ENCODE measurements at places on chromosomes 5 and 9.

- DNase-seq: no peak
Observed at GRCh38 chr9:127187231-127187956, 65.0 kb upstream of the ANGPTL2 start.

DNA sequence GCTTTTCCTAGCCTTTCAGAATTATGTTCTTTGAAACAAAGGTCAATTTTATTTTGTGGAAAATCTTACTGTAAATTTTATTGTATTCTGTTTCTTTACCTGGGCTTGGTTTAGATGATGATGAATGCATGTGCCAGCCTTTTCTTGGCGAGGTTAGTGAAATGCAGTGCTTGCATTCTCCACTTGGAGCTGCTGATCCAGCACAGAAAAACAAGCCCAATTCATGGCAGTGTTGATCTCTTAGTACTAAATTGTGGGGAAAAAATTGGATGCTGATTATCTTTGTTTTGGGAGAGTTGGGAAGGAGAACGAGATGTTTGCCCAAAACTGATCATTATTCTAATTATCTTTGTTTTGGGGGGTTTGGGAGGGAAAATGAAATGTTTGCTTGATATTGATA is 3.7 kb downstream of the HABP4 start:
- DNase-seq: no peak

- DNase-seq: no peak
Observed at GRCh38 chr5:136076881-136077445, 48.2 kb downstream of the TGFBI start.

GRCh38 chr9:81871695-81872094 is 56.5 kb upstream of the SPATA31D4 start:
- DNase-seq: no peak

GRCh38 chr5:169411786-169412430 is 111.0 kb upstream of the SLIT3 start:
- no peak for DNase-seq

DNA sequence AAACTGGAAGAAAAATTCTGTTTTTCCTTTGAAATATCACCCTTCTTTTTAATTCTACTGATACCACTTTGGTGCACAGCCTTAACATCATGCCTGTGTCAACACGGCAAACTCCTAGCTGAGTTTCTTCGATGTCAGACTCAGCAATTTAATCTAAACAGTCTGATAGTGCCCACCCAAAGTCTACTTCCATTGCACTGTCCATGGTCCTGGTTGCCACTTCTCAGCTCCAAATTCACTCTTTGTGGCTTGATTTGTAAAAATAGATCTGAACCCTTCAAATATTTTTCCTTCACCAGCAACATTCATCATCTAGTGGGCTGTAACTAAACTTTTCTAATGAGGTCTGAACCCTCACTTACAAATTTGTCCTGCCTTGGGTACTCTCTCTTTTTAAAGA is 107.8 kb downstream of the NUDT12 start:
- DNase-seq: no peak

DNA sequence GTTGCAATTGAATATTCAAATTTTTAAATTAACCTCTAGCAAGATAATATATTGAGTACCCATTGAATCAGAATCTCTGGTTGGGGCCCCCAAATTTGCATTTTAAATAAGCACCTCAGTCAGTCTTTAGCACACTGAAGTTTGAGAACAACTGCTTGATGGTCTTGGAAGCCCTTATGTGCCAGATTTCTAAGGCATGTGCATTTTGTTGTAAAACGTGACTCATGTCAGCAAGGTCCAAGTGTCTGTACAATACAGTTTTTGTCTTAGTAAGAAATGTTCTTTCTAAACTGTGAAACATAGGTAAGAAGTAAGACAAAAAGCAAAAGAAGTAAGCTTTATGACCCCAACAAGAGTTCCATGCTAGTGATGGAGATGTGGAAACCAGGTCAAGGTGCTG is 59.1 kb upstream of the PHF2 start:
- DNase-seq: no peak

GRCh38 chr5:17346811-17347210 is 129.4 kb downstream of the BASP1 start:
- DNase-seq: no peak

- no peak for DNase-seq
Observed at GRCh38 chr5:80975065-80975464, 14.9 kb downstream of the RASGRF2 start.

- DNase-seq: no peak
Observed at GRCh38 chr5:39755986-39756385, 331.2 kb upstream of the DAB2 start.

GRCh38 chr9:26579056-26579455 is 313.5 kb downstream of the CAAP1 start:
- DNase-seq: no peak

DNA sequence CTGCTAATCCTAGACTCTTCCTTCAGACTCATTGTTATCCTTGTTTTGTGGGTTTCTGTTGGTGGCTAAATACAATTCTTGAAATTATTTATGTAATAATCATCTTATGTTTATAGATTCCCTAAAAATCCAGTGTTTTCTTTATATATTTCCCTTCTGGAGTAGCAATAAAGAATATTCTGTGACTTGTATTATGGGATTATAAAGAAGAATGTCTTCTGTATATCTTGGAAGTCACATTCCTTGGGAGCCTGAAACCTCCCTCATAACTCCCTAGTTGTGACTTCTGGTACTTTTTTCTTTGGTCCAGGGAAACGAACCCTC is 356.1 kb downstream of the TMEM167A start:
- no peak for DNase-seq

DNA sequence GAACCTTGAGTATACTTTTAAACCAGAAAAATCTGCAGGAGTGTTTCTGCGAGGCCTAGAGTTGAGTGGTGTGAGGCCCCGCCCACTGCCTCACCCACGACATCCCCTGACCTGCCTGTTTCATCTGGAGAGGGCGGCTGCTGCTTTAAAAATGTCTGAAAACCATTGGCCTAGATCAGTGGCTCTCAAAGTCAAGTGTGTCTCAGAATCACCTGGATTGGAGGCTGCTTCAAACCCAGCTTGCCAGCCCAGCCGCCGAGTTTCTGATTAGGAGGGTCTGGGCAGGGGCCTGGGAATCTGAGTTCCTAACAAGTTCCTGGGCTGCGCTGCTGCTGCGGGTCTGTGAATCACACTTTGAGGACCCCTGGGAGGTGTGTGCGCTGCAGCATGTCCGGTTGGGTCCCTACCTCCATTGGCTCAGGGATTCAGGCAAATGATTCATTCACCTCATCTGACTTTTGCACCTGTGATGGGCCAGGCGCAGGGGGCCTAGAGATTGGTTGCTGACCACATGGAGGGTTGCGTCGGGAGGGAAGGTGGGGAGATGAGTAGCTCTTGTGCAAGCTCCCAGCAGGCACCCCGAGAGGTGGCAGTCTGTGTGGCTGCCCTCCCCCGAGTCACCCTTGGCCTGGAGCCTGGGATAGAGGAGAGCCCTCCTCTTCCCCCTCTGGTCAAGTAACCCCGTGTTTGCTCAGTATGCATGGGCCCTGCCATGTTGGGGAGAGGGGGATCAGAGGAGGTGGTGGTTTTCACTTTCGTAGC is 27.6 kb upstream of the HMCN2 start:
- DNase-seq: no peak

GRCh38 chr5:172319708-172320441 is 36.3 kb upstream of the UBTD2 start:
- no peak for DNase-seq

- DNase-seq: no peak
Observed at GRCh38 chr9:123334639-123335038, 21.4 kb upstream of the CRB2 start.

DNA sequence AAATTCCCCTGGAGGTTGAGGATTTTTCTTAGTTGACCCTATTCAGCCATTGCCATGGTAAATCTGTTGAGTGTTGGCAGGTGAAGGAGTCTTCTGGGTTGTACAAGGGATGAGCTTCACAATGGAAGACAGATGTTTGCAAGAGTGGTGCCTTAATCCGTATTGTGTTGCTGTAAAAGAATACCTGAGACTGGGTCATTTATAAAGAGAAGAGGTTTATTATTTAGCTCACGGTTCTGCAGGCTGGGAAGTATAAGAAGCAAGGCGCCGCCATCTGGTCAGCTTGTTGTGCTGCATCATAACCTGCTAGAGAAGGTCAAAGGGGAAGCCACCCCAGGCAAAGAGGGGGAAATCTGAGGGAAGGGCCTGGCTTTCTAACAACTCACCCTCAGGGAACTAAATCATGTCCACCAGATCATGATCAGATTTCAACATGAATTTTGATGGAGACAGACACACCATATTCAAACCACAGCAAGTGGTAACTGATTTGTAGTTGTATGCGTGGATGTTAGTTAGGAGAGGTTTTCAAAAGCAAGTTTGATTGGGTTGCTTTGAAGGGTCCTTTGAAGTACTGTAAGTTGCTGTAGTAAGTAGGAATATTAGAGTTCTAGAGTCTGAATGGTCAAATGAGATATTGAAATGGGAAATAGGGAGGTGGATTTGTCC is 2.5 kb downstream of the TNPO1 start:
- DNase-seq: no peak

- DNase-seq: no peak
Observed at GRCh38 chr5:169551146-169551545, 32.4 kb upstream of the SPDL1 start.

DNA sequence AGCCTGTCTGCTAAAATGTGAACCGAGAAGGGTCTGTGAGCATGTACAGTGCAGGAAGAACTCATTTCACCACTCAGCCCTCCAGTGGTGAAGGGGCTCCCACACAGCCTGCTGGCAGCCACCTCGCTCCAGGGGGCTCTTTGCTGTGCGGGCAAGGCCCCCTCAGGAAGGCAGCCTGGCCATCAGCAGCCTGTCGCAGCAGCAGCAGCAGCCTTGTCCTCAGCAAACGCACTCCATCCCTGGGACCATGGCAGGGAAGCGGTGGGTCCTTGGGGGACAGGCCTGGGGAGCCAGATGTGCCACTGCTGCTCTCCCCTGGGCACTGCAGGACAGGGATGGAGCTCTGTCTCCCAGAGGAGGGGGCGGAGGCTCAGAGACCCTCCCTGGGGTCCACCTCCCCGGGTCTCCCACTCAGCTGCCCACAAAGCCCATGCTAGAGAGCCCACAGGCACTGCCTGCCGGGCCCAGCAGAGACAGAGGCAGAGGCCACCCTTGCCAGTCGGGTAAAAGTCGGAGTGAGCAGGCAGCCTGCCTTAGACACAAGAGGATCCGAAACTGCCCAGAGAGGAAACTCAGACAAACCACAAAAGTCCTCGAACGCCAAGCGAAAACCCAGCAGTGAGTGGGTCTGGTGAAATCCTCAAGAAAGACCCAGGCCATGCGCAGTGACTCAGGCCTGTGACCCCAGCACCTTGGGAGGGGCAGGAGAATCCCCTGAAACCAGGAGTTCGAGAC is 8.0 kb downstream of the BRD3 start:
- DNase-seq: no peak

- DNase-seq: no peak
Observed at GRCh38 chr5:77936365-77936693, 160.2 kb upstream of the TBCA start.

- DNase-seq: no peak
Observed at GRCh38 chr9:128929560-128929959, 8.8 kb downstream of the PHYHD1 start.

GRCh38 chr5:66169534-66169933 is 25.4 kb downstream of the SREK1 start:
- DNase-seq: no peak

GRCh38 chr5:622946-623522 is 10.9 kb downstream of the CEP72 start:
- DNase-seq: no peak

GRCh38 chr5:58773744-58774441 is 191.0 kb downstream of the RAB3C start:
- DNase-seq: no peak

- no peak for DNase-seq
Observed at GRCh38 chr5:66322786-66323528, 178.9 kb downstream of the SREK1 start.

- DNase-seq: no peak
Observed at GRCh38 chr5:157959370-157959769, 100.4 kb upstream of the CLINT1 start.

GRCh38 chr9:18240213-18240612 is 233.7 kb upstream of the ADAMTSL1 start:
- no peak for DNase-seq

DNA sequence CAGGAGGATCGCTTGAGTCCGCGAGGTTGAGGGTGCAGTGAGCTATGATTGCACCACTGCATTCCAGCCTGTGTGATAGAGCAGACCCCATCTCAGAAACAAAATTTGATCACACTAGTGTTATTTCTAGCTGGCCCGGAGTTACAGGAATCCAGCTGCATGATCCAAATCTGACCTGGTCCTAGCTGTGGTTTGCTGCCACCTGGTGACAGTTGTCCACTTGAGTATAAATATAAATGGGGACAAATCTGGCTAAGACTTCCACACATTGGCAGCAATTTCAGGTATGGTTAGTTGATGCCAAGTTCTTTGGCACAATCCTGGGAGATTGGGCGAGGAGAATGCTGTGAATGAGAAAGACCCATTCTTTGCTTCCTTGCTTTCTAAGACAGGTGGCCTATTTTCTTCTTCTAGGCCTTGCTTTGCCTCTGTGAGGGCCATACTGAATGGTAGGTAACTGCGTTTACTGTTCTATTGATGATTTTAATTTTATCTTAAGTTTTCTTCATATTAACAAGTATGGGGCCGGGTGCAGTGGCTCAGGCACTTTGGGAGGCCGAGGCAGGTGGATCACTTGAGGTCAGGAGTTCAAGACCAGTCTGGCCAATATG is 35.4 kb downstream of the UBE2R2 start:
- peak; percentile 7 for DNase-seq

DNA sequence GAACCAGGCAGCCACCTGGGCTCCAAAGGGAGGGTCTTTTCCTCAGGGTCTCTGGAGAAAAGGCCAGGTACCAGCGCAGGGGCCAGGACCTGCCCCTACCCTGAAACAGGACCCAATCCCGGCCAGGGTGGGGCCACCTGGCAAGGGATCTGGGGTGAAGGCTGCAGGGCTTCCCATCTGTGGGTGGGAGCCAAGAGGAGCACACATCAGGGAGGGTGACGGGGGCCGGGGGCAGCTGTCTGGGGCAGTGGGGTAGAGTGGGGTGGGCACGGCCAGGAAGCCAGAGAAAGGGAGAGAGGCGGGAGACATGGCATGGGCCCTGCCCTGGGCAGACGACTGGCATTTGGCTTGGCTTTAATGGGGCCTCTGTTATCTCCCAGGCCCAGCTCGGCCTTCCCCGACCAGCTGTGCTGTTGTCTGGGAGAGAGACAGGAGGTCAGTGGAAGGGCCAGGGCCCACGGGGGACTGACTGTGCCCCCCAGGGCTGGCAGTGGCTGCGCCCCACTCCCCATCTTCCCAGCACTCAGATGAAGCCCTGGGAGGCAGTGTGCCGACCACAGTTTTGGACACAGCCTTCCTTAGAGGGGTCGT is 57.2 kb upstream of the RNF130 start:
- DNase-seq: no peak

- no peak for DNase-seq
Observed at GRCh38 chr5:59218424-59219045, 635.7 kb downstream of the RAB3C start.

DNA sequence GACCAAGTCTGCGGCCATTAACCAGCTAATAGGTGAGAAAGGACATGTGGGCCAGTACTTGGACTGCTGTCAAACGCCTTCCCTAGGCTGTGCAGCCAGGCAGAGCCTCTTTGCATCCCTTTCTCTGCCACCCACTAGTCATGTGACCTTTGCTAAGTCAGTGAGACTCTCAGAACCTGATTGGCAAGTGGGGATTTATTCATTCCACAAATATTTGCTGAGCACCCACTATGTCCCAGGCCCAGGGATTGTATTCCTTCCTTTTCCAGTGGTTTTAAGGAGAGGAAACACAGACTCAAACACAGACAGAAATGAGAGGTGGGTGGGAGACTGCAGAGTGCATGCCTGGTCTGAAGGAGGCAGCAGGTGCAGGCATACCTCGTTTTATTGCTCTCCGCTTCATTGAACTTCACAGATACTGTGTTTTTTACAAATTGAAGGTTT is 71.6 kb upstream of the GALNT10 start:
- no peak for DNase-seq
